ENCODE measurements at places on chromosomes 3 and 15. TPM values are rescaled to one million over a fixed set of nuclear protein-coding genes. Genes with fewer than 3 reads are reported as not detected.

The RHO gene
- not detected for total RNA-seq

The TASOR gene
- 182 TPM for total RNA-seq

The IQCF5 gene
- total RNA-seq: not detected

The ZNF80 gene
- not detected for total RNA-seq

The CFAP44 gene
- total RNA-seq: 30.4 TPM

The GPD1L gene
- 63.3 TPM for total RNA-seq

The NFKBIZ gene
- total RNA-seq: 31.1 TPM

The RTP3 gene
- total RNA-seq: not detected

The CFAP161 gene
- 0.90 TPM for total RNA-seq

- no peak for DNase-seq
Measured at GRCh38 chr3:162718697-162719096, 1222.1 kb downstream of the OTOL1 start.

GRCh38 chr3:183288117-183288516, 35.1 kb downstream of the B3GNT5 start:
- DNase-seq: no peak

DNA sequence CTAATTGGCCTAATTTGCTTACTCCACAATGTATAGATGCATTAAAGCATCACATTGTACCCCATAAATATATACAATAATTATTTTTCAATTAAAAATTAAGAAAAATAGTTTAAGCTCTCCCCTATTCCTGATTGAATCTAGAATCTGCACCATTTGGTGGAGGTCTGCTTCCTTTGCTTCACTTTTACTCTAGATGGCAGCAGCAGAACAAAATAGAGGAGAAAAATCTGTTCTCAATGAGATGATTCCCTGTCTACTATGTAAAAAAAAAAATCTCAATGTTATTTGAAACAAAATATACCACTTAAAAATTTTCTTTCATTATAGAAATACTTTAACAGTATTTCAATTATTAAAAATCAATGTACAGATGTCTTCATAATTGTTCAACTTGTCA, 109.6 kb upstream of the FXR1 start:
- no peak for DNase-seq

- no peak for DNase-seq
Measured at GRCh38 chr3:68779261-68779660, 153.1 kb downstream of the TAFA4 start.

DNA sequence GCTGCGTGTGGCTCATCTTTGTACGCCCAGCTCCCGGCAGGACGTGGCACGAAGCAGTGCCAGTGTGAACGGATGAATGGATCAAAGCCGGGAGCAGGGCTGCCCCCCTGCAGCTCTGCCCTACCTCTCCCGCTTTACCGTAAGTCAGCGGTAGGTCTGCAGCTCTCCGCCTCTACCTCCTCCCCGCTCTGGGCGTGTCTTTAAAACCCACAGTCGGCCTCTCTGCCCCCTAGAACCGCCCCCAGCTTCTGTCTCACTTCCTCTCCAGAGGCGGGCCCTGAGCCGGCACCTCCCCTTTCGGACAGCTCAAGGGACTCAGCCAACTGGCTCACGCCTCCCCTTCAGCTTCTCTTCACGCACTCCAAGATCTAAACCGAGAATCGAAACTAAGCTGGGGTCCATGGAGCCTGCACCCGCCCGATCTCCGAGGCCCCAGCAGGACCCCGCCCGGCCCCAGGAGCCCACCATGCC, at the start of gene PML:
TSS of gene PML (plus strand) at position 304 of the 471 bp plus-strand sequence. CDS start at position 401, 97 bp downstream.
- DNase-seq: peak; percentile 92

GRCh38 chr15:97941572-97941971, 18.9 kb upstream of the ARRDC4 start:
- no peak for DNase-seq

GRCh38 chr3:99332718-99333117, 305.7 kb upstream of the COL8A1 start:
- DNase-seq: no peak

DNA sequence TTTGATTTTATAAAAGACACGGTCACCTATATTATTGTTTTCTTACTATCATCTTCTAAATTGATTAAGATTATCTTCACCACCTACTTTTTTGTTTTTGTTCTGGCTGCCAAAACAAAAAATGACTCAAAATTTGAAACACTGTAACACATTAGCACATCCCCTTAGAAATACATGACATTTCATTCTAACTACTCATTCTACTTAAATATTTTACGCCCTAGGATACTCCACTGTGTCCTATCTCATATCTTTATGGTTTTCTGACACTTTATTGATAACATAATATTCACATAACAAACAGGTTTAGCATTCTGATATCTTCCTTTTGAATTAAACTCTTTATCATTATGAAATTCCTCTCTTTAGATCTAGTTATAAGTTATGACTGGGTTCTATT, 656.2 kb downstream of the GBE1 start:
- DNase-seq: no peak

- no peak for DNase-seq
Measured at GRCh38 chr15:63947228-63947627, 99.1 kb downstream of the DAPK2 start.

GRCh38 chr15:80727596-80727995, 32.5 kb downstream of the ABHD17C start:
- no peak for DNase-seq

DNA sequence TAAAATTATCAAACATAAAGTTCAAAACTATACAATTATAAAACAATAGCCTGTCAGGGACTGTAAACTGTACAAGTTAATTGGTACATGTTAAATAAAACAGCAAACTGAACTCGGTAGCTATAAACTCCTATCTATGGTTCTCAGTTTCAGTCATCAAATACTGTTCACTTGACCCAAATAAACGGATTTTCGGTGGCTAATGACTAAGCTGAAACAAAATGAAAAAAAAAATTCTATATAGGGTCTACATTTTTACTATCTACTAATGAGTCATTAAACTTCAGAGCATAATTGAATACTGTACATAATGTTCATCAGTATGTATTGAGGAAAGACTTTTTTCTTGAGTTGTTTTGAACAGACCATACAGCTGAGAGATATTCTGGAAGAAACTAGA, 6.6 kb downstream of the PROK2 start:
- DNase-seq: no peak

DNA sequence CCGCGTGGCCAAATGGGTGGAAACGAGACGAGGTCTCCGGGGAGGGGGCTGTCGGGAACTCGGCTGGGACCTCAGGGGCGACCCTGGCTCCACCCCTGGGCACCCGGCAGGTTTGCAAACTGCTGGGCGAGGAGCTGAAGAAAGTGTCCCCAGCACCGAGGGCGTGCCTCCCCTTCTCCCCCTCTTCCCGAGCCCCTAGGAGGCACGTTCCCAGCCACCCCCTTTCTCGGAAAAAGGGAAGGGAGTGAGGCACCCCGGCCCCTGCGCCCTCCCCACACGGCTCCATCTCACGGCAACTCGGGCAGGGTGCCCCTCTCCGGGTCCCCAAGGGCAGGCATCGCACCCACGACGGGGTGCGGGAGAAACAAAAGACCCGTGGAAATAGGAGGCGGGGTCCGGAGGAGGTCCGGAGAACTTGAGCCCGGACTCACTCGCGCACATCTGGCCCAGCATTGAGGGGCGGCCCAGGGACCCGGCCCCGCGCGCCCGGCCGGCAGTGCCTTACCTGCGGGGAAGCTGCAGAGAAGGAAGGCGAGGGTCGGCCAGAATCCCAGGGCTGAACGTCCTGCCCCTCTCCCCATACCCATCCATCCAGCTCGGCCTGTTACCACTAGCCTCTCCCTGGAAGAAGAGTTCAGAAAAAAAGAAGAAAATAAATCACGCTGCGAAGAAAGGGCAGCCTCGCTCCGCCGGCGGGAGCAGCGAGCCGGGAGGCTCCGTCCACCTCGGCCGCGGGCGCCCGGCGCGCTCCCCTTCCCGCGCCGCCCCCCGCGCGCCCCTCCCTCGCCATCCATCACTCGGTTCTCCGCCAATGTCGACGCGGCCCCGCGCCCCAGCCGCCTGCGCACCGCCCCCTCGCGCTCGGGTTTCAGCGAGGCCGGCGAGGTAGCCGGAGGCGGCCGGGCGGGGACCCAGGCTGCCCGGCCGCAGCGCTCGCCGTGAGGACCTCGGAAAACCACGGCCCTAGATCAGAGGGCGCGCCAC, 16.3 kb downstream of the RGMA start:
- no peak for DNase-seq

- no peak for DNase-seq
Measured at GRCh38 chr3:89622063-89622700, 514.8 kb downstream of the EPHA3 start.

GRCh38 chr15:64387562-64388168, at the start of gene TRIP4:
Gene TRIP4, plus strand, starts transcription at chr15:64387836. Its CDS starts 28 bp downstream, at chr15:64387864.
- DNase-seq: peak; percentile 89

GRCh38 chr3:77412584-77412983, 372.7 kb downstream of the ROBO2 start:
- no peak for DNase-seq

DNA sequence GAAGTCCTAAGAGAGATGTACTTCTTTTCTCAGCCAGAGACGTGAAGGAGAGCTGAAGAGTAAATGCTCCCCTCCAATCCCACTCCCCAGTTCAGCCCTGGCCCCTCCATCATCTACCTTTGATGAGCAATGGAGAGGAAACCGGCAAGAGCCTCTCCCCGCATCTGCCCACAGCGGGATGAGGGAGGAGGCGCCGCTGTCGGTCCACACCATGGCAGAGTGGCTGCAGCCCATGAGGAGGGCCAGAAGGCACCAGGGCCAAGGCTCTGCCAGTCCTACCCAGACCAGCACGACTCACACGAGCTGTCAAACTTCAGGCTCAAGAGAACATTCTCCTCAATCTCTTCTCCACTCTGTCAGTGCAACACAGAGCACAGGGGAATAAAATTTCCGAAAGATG, 129.8 kb downstream of the OSBPL10 start:
- no peak for DNase-seq

DNA sequence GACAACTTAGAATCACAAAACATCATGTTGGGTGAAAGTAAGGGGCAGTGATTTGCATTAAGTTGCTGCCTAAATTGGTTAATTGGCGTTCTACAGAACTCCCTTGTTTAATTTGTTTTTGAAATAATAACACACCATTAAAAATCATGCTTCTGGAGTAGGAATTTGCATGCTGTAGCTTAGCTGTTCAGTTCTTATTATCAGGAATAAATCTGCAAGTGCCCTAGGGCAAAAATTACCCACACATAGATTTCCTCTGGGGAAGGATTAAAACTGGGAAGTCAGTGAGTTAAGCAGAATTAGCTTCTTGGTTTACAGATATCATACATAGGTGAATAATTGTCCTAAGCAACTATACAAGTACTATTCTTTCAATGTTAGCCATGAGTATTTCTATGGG, 381.6 kb upstream of the NAALADL2 start:
- DNase-seq: no peak

GRCh38 chr3:154540950-154541604, 111.1 kb upstream of the GPR149 start:
- no peak for DNase-seq

GRCh38 chr3:46222435-46223161, 14.5 kb upstream of the CCR1 start:
- no peak for DNase-seq

DNA sequence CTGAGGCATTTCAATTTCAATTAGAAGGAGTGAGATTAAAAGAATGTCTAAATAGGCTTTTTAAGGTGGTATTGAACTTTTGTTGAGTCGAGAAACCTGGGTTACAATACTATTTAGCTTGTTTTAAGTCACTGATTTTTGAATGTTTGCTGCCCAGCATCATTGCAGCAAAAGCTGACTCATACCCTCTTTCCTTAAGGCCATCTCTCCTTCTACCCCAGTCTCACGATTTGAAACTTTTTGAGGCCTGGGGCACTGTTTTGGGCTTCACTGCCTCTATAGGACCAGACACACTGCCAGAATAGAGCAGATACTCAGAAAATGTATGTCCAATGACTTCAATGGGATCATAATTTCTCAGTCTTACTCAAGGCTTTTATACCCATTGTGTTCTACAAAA, 319.6 kb upstream of the TGFBR2 start:
- no peak for DNase-seq

- no peak for DNase-seq
Measured at GRCh38 chr3:155154255-155154654, 74.1 kb downstream of the MME start.

DNA sequence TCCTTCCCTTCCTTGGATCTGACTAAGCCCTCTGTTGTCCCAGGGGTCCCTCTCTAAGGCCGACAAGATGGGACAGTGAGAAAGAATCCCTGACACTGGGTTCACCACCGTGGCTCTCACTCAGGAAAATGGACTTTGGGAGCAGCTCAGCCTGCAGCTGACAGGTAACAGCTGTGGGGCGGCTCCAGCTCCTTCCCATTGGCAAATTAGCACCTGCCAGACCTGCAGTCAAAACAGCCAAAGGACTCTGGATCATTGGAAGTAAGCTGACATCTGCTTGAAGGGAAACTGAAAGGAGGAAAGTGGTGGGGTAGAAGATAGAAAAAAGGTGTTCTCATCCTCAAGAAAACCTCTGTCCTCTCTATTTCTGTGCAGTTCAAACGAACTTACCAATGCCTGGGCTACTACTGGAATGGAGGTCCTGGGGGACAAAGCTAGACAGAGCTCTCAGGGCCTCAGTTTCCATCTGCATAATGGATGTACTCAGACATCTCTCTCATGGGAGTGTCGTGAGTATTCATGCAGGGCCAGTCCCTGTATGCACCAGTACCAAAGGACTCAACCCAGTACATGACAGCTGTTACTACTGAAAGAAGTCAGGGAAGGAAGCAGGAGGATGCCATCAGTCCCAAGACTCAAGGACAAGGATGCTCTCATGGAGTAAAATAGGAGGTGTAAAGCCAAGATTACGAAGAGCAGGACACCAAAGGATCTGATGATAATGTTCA, 53.6 kb upstream of the DCLK3 start:
- no peak for DNase-seq

DNA sequence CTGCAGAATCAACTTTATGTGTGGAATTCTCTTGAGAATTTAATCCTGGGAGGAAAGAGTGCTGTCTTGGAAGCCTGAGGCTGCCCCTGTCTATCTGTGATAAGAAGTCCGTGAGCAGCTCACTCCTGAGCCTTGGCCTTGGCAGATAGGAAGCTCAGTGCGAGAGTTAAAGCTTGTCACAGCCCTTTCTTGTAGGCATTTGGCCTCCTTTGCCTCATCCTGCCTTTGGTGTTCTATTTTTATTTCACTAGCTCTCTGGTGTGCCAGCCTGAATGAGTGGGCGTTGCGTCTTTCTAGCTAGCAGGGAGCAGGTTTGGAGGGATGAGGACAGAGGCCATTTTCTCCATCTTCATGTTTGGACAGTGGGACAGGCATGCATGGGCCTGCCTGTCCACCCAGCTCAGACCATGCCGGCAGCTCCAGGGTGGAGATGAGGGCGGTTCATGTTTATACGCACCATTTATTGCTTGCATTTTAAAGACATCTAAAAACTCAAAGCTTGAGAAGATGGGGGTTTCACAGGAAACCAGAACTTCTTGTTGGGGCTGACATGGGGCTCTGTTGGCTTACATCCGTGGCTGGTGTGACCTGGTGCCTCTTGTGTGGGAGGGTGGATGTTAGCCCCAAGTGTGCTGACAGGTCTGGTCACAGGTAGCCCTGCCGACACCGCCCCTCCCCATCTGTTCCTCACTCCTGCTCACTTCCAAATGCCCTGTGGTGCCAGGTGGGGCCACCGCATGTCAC, 29.8 kb downstream of the IRAK2 start:
- peak; percentile 57 for DNase-seq
